ENCODE measurements at places on chromosomes 6 and 20.

- peak; percentile 33 for DNase-seq
Measured at GRCh38 chr6:138817799-138818198, 21.9 kb downstream of the ECT2L start.

DNA sequence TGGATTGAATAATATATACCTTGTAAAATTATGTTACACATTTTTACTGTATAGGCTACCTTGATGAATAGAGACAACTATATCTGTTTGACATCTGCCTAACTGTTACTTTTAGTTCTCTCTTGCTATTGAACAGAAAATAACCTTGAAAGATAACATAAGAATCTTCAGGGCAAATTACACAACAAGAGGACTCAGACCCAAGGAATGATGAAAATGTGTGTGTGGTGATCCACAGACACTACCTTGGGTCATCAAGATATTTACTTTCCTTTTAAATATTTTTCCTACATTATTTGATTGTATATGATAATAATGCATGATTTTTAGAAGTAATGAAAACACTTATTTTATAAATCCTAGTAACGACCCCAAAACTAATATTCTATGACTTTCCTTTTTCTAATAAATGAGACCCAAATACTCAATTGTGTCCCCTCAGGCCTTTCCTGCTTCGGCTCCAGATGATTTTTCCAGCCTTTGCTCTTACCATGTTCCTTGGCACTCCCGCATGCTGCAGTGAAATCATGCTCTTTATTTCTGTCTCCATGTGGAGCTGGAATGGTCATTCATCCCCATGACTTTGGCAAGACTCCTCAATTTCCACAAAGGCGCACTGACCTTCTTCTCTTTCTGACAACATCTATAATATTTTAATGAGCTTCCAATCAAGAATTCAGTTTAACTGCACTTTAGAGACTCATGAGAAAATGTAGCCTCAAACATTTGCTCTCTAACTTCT lies 187.6 kb downstream of the EPM2A start:
- no peak for DNase-seq

DNA sequence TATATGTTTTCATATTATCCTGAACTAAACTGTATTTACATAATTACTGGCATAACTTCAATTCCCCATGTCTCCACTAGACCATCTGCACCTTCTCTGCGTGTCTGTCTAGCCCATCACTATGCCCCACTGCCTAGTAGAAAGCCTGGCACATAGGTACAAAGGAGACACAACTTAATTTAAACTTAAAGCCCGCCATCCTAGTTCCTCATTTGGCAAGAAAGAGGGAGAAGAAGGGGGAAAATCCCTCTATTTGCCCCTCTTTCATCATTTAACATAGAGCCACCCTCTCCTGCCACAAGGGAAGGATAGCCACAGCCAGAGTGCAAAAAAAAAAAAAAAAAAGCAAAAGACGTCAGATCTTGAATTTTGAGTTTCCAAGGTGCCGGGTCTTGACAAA lies 1.8 kb downstream of the PKIG start:
- DNase-seq, result no peak

DNA sequence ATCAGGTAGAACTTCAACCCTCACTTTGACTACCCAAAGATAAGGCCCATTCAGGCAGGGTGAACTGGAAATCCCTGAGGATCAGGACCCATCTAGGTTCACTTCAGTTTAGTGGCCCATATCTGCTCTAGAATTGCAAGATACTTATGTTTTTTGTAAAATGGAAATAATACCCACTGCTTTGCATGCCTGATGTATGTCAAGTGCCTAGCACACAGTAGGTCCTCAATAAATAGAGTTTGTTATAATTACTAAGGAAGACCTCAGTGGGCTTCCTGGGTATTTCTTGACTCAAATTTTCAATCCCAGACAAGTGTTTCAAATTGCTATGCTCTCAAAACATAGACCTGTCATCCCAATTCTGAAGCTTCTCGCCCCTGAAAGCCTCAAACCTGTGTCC lies 32.5 kb downstream of the PIGU start:
- DNase-seq, result no peak

DNA sequence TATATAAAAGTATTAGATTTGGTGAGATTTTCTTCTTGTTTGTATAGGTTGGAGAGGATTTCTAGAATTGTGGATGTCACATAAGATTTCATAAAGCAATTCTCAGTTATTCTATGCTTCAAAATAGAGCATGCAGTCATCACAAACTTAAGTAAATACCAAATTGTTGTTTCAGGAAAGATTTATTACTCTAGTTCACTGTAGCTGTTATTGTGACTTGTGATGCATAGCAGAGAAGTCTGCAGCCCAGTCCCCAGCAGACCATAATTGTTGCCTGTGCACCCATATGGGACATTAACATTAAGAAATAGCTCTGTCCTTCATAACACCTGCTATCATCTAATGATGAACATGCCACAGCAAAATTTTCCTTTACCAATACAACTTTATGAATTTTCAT lies 228.0 kb upstream of the FAM83B start:
- DNase-seq, result no peak

- DNase-seq, result peak; percentile 83
Measured at GRCh38 chr20:50569864-50570836, 60.0 kb downstream of the PTPN1 start.

DNA sequence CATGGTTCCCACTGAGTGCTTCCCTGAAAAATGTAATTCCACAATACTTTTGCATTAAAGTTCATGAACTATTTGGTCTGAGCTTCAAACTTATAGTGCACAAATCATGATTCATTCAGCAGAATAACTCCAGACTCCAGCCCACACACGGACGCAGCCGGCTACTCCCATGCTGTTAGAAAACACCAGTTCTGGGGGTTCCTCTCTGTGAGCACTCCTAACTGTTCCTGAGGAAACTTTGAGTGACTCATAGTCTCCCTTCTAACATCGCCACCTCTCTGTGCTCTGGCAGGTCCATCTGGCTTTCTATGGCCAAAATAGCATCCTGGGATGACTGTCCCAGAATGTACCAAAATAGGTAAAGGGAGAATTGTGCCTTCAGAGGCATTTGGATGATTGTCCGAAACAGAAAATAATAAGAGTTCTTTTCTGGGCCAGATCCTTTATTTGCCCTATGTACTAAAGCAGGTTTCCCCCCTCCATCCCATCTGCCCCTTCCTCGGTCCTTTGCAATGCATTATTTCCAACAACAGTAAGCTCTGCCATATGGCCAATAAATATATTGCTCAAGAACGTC lies 32.3 kb upstream of the LY86 start:
- no peak for DNase-seq

DNA sequence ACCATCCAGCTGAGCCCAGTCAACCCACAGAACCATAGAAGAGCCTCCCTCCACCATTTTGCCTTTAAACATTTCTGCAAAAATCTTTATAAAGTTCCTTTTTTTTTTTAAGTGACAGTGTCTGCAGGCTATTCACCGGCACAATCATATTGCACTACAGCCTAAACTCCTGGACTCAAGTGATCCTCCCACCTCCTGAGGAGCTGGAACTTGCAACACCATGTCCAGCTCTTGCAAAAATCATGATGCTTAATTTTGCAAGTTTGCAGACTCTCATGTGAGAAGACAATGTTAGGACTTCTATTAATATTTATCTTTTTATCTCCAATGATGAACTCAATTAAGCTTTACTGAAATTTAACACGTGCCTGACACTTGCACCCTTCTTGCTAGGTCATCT lies 88.8 kb downstream of the INSM1 start:
- no peak for DNase-seq

DNA sequence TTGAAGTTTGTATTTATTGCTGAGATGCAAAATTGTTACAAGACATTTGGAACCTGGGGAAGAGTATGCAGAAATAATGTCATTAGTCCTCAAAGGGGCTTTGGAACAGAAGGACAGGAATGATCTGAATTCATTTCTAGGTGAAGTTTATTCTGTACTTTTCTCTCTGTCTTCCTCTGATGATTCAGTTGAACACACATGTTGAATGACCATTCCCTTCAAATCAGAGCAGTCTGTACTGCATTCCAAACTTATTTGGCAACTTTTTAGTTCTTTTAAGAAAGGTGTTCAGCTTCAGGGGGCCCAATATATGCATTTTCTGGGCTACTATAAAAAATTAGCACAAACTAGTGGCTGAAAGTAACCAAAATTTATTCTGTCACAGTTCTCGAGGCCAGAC lies 213.9 kb upstream of the LAMP5 start:
- no peak for DNase-seq

DNA sequence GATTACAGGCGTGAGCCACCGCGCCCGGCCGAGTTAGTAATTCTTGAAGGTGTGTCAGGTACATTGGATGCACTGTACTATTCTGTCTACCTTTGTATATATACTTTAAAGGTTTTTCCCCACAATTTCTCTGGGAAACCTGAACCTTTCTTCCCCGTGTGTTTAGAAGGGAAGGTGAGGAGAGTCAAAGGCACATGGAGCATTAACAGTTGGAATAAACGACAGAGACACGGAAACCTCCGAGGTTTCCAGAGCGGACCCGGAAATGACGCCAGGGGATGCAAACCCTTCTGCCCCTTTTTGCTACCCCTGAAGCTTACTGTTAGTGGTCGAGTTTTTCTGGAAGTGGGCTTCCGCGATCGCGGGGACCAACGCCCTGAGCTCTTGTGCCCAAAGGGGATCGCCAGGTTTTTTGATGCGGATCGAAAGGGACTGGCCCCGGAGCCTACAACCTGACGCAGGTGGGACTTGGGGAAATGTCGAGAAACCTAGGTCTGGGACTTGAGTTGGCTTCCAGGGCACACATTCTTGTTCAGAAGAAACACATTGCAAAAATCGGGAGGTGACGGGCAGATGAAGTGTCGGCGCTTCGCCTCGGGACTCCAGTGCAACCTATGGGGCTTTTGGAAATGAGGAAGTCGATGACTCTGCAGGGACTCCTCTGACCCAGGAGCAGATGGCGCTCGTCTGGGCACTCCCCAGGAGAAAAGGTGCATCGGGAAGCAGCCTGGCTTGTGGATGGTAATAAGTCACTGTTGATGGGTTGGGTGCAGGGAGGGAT lies 218.2 kb downstream of the OR2B2 start:
- DNase-seq, result peak; percentile 66

- DNase-seq, result peak; percentile 67
Measured at GRCh38 chr6:10954590-10955010, 67.7 kb downstream of the SYCP2L start.

GRCh38 chr6:15363523-15364400 lies 117.9 kb downstream of the JARID2 start:
- peak; percentile 55 for DNase-seq

DNA sequence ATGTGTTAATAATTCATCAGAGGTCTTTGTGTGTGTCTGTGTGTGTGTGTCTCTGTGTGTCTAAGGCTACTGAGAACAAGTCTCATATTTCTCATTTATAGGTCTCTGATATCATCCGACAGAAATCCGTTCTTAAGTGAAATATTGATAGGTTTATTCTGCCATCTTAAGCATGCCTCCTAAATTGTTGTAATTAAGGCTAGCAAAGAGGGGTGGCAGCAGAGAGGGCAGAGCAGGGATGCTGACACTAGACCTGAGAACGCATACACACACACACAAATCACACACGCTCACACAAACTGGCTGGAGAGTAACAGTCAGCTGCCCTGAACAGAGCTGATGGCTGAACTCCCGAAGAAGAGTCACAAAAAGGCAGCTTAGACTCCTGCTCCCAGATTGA lies 84.9 kb upstream of the LRFN2 start:
- no peak for DNase-seq
